ENCODE measurements at places on chromosomes 13 and 19. TPM values are rescaled to one million over a fixed set of nuclear protein-coding genes. Genes with fewer than 3 reads are reported as not detected.

The PLVAP gene
- total RNA-seq = not detected

The KLK10 gene
- not detected for total RNA-seq

The SOX1 gene
- not detected for total RNA-seq

The ZNF285 gene
- 2.4 TPM for total RNA-seq

The BLOC1S3 gene
- total RNA-seq = 16.7 TPM

The ZNF77 gene
- total RNA-seq = 11.2 TPM

The DIAPH3 gene
- 36.8 TPM for total RNA-seq

The NUDT19 gene
- 10.1 TPM for total RNA-seq

The LGALS7 gene
- not detected for total RNA-seq

The ACER1 gene
- total RNA-seq = not detected

The C13orf42 gene
- total RNA-seq = not detected

The HIPK4 gene
- not detected for total RNA-seq

The NLRP5 gene
- not detected for total RNA-seq

The APOC4 gene
- not detected for total RNA-seq

The SYNE4 gene
- total RNA-seq = 1.8 TPM

The ADGRE3 gene
- total RNA-seq = not detected

The ZNF575 gene
- total RNA-seq = 3.3 TPM

The ZNF552 gene
- 6.2 TPM for total RNA-seq

The SCAF1 gene
- total RNA-seq = 57.4 TPM

The ZNF541 gene
- 0.57 TPM for total RNA-seq

The MKNK2 gene
- total RNA-seq = 261 TPM

The ICAM5 gene
- total RNA-seq = 0.39 TPM

The TMEM259 gene
- total RNA-seq = 156 TPM

The CYP2A7 gene
- not detected for total RNA-seq

The CD70 gene
- total RNA-seq = 8.4 TPM

The CALR gene
- 505 TPM for total RNA-seq

The SPINT2 gene
- 43.0 TPM for total RNA-seq

The RFPL4A gene
- not detected for total RNA-seq

The ZNF814 gene
- 12.1 TPM for total RNA-seq

The PET100 gene
- 101 TPM for total RNA-seq

The OR10H1 gene
- total RNA-seq = 0.10 TPM

The ARHGEF1 gene
- 361 TPM for total RNA-seq

The PRSS57 gene
- not detected for total RNA-seq

The ZNF154 gene
- 2.1 TPM for total RNA-seq

The ETV2 gene
- 0.62 TPM for total RNA-seq

The TSSK6 gene
- 3.8 TPM for total RNA-seq

The MIR17HG gene
- total RNA-seq = 25.8 TPM

The CNN1 gene
- not detected for total RNA-seq

The CYP2S1 gene
- 2.0 TPM for total RNA-seq

The KLF1 gene
- 0.46 TPM for total RNA-seq

The VSTM2B gene
- not detected for total RNA-seq

The LMTK3 gene
- 2.9 TPM for total RNA-seq
